ENCODE measurements at places on chromosomes 7 and 10.

GRCh38 chr7:46515844-46516590 lies 594.9 kb upstream of the IGFBP3 start:
- no peak for DNase-seq

GRCh38 chr7:114086914-114087652 lies 168.3 kb upstream of the PPP1R3A start:
- DNase-seq: no peak

DNA sequence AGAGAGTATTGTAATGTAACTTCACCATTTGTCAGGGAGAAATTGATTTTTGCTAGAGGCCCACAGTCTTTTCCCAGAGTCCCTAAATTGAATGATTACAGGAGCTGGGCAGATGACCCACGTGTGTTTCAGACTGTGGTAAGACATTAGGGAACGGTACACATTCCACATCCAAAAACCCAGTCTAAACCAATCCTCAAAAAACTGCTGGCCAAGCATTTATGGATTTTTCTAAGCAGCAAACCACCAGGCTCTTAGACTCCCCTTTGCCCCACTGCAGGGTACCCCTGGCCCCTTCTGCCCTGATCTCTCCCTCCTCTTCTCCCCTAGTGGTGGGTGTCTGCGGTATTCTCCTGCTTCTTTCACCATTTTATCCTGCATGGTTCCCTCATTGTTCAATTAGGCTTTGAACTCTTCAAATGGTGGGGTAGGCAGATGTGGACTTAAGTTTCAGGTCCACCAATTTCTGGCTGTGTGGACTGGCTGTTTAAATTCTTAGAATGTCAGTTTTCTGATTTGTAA lies 135.5 kb upstream of the SORCS3 start:
- DNase-seq: no peak

- peak; percentile 51 for DNase-seq
Measured at GRCh38 chr10:125159932-125160855, at the start of gene CTBP2. Gene CTBP2, minus strand, starts transcription at chr10:125160563.

- DNase-seq: no peak
Measured at GRCh38 chr7:111554086-111554485, 8.2 kb downstream of the IMMP2L start.

DNA sequence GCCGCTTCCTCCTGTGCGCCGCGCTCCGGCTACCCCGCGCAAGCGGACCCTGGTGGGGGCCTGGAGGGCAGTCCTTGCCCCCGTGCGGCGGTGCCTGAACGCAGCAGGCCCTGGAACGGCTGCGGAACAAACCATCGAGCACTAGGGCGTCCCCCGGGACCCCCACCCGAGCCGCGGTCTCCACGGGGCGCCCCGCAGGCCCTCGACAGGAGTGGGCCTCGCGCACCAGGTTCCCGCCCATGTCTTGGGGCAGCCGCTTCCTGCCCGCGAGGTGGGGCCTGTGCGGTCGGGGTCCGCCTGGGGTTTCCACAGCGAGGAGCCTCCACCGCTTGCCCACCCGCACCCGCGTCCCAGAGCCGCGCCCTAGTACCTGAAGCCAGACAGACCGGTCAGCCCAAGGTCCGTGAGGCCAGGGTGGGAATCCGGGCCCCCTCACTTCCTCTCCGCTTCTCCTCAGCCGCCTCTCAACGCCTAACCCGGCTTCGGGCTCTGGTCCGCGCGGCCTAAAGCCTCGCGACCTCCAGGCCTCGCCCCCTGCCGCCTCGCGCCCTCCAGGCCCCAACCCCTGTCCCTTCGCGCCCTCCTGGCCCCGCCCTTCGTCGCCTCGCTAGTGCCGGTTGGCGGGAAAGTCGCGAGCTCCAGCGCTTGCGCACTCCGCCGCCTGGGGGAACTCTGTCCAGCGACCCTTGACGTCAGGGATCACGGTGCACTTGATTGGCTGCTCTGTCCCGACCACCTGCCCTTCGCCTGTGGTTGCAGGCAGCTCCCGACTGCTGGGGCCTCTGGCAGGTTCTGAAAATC lies 7.0 kb upstream of the GBX1 start:
- no peak for DNase-seq

GRCh38 chr7:9671979-9672917 lies 1238.8 kb downstream of the NXPH1 start:
- no peak for DNase-seq

DNA sequence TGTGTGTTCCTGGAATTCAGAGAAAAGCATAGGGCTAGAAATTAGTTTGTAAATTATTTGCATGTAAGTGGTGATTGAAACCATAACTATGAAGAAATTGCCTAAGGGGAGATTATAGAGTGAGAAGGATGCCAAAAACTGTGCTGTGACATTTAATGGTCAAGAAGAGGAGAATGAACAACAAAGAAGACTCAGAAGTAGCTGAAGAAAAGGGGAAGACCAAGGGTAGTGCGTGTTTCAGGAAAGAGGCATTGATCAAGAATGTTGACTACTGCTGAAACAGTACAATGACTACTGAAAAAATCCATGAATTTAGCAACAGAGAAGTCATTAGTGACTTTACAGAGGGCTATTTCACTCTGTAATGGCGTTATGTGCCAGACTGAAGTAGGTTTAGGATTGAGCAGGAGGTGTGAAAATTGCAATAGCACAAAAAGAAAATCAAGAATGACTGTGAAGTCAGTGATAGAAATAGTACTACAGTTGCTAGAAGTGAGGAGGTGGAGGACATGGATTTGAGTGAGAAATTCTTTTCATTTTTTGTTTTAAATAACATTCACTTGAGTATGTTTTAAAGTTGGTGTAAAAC lies 28.9 kb upstream of the SAMD9L start:
- DNase-seq: no peak

- no peak for DNase-seq
Measured at GRCh38 chr7:91913612-91914011, 27.1 kb upstream of the AKAP9 start.

GRCh38 chr10:126021833-126022500 lies 125.6 kb downstream of the FANK1 start:
- no peak for DNase-seq

- DNase-seq: no peak
Measured at GRCh38 chr10:87961314-87961713, 97.9 kb downstream of the PTEN start.

DNA sequence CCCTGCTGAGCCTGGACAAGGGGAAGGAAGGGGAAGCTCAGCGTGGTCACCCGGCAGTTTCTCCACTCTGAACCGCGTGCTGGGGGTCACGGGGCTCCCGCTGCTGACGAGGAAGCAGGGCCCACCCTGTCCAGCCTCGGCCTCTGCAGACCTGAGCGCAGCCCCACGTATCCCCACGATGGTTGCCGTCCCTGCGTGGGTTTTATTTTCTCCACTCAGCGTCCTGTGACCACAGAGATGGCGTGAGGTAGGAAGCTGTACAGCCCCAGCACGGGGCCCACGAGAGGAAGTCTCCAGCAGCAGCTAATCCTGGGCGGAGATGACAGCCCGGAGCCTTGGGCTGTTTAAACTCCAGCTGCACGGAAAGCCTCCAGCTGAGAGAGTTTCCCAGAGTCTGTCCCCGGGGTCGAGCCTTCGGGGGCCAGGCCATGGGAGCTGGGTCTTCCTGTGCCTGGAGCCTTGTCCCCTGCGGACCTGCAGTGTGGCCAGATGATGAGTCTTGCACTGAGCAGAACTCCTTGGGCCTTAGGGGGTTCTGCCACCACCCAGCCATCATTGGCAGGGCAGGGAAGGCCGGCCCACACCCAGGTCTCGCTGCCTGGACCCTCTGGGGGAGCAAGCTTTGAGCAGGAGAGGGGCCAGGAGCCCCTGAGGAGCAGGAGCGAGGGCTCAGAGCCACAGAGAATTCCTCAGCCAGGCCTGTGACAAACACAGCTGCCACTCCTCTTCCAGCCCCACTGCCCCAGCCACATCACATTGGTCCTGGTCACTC lies 72.8 kb upstream of the FAM20C start:
- DNase-seq: no peak
